CD4-positive, alpha-beta T cell treated with Interferon alpha-2 for 1 hour (primary cell): ENCODE measurements at places on chromosomes 4 and X.

GRCh38 chr4:80340036-80340435 is 4.5 kb downstream of the CFAP299 start:
- DNase-seq, result no peak

DNA sequence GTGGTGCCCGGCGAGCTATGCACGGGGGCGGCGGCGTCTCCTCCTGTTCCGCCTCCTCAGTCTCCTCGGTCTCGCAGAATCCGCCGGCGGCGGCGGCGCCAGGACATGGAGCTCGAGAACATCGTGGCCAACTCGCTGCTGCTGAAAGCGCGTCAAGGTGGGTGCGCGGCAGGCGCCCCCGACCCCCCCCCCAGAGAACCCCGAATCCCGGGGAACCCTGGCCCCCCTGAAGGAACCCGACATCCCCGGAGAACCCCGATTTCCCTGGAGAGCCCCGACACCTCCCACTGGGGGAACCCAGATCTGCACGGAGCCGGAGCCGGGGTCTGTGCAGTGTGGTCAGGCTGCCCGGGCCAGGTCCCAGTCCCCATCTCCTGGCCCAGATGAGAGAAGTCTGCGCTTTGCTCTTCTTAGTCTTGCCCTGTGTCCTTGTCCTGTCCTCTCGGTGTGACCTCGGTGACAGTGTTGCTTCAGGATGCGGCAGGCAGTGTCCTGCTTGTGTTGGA is 648 bp downstream of the GRK4 start:
- DNase-seq, result no peak

- DNase-seq, result no peak
Observed at GRCh38 chrX:155231163-155231562, 14.9 kb downstream of the VBP1 start.

DNA sequence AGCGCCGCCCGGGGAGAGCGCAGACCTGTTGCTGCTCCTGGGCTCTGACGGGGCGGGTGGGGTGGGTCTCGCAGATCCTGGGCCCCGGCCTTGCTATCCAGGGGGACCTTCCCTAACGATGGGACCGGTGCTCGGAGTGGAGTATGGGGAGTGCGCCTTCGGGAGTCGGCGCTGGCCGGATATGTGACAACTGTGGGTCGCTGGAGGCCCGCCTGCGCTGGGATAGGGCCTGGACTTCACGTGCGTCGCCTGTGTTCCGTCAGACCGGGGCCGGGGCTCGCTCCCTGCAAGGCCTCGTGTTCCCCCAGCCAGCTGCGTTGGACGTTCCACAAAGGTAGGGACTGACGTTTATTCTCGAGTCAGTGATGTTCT is 1.3 kb downstream of the TBL1X start:
- no peak for DNase-seq

DNA sequence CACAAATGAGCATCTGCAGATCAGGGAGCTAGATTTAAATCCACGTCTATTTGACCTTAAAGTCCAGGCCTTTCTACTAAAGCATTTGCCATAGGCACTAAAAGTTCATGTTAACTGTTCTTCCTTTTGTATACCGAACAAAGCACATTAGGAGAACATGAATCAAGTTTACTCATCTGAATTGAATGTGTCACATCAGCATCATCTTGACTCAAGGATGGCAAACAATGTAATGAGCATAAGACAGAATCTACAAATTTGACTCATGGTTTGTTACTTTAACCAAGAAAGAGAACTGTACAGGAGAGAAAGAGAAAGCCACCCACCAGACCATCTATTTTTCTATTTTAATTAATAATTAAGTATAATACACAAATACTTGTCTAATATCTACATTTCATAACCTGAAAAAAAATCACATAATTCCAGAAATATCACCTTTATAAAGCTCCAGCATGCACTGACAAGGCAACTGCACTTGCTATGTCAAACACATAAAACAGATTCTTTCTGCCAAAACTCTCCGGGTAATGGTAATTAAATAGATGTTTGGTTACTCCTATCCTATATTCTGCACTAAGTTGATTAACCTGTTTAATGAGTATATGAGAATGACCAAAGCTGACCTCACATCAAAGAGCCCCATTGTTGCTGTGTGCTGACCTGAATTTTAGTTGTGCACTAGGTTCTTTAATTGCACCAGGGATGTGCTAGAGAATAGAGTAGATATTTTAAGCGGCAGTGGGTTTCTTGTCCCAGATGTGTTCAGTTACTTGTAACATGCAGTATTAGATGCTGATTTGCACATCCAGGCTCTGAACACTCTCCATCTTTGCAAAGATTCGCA is 42.5 kb upstream of the LEF1 start:
- DNase-seq, result no peak

GRCh38 chrX:147679356-147680005 is 232.2 kb upstream of the FMR1 start:
- DNase-seq, result no peak

DNA sequence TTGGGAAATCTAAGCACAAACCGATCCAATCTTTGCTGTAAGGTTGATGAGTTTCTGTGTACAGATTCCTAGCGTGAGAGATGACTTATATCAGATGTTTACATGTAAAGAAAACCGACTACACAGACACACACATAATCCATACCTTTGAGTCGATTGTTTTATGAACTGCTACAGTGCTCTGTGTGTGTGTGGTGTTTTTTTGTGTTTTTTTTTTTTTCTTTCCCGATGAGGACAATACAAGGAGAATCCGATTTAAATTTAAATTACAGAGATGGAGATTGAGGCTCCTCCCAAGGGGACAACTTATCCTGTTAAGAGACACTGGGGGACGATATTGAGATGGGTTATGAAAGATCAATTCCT is 461 bp upstream of the SLC9A6 start:
- no peak for DNase-seq

DNA sequence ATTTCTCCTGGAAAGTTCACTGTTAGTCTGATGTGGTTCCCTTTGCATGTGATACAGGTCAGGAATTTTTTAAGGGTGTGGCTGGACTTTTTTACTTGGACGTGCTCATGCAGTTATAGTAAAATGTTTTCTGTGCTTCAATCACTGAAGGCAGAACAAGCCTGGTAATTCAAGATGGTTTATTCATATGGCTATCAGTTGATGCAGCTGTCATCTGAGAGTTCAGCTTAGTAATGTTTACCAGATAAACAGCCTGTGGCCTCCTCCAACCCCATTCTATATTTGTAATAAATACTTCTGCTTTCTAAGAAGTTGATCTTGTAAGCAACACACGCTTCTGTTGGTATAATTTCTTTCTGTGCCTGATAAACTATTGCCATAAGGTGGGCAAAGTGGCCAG is 2105.9 kb downstream of the ARAP2 start:
- no peak for DNase-seq

GRCh38 chr4:8913121-8913857 is 41.6 kb upstream of the HMX1 start:
- DNase-seq, result no peak

DNA sequence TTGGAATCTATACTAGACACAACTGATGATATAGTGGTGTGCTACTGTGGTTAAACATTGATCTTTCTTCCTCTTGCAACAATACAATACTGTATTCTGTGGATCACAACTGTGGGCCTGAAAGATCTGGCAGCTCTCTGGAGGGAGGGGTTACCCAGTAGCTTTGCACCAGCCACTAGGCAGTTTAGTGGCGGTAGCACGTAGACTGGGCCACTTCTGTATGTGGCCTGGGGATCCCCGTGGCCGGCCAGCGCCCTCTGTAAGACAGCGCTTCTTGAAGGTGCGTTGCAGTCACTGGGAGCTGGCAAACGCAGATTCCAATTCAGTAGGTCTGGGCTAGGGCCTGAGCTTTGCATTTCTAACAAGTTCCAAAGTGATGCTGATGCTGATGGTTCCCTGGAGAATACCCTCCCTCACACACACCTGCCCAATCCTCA is 168.6 kb downstream of the MGST2 start:
- no peak for DNase-seq
